ENCODE measurements at places on chromosomes 2 and 18.

DNA sequence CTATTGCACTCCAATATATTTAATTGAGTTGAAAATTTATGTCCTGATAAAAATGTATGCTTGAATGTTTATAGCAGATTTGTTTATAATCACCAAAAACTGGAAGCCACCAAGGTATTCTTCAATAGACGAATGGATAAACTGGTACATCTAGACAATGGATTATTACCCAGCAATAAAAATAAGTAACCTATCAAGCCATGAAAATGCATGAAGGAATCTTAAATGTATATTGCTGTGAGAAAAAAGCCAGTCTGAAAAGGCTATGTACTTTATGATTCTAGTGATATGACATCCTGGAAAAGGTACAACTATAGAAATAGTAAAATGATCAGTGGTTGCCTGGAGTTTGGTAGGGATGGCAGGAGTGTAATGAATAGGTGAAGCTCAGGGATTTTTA, 580.7 kb downstream of the DCC start:
- DNase-seq: no peak

DNA sequence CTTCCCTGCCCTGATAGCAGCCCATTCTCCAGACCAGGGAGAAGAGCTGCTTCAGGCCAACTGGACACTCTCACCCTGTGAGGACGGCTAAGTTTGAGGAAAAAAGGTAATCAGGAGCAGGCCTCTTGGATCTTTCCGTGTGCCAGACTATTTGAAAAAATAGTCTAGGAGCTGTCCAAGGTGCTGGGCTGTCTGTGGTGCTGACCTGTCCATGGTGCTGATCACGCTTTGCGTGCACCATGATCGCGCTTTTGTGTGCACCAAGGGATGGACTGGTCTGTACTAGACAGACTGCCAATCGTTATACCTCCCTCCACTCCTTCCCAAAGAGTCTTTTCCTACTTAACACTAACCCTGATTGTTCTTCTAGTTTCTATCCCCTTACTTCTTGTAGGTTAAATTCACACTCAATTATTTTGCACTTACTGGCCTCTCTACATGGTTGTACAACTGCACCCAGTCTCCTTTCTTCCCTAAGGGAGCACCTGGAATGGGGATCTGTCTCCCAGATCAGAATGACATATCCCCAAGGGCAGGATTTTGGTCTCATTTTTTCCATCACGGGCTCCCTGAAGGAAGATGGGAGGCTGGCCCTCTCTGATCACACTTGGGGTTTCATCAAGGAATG, 295.4 kb downstream of the CELF4 start:
- DNase-seq: no peak

DNA sequence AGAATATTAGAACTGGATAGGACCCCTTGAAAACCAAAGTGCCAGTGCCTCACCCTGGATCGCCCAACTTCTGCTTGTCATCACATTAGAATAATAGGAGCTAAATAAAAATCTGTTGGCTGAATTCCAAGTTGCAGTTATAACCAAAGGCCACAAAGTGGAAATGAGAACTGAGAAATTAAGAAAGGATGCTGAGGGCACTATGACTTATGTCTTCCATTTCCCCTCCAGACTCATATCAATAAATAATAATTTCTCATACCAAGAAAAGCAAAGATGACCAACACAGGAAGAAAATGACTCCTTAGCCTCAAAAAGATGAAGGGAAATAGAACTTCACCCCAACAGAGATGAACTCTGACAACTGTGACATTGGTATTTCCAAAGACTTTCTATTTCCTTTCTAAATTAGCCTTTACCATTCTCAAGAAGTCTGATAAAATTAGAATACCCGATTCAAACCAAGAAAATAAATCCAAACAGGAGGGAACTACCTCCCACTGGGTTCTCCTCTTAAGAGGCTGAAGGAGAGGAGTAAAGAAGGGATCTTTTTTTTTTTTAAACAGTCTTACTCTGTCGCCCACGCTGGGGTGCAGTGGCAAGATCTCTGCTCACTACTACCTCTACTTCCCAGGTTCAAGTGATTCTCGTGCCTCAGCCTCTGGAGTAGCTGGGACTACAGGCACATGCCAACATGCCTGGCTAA, 46.5 kb upstream of the EPG5 start:
- no peak for DNase-seq

DNA sequence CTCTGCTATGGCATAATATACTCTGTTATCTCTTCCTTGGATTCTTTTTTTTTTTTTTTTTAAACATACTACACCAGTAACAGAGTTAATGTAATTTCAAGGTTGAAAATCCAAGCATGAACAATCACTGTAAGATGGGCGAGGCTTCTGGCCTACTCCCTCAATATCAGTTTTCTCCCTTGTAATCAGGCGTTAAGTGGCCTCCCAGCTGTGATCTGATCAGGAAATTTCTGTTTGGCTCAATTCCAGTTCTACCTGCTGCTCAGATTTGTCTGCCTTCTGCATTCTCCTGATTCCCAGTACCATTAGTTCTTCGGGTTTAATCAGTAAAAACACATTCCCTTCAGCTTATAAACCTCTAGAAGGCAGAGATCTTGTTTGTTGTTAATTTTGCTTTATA, 18.6 kb downstream of the PRKD3 start:
- no peak for DNase-seq

DNA sequence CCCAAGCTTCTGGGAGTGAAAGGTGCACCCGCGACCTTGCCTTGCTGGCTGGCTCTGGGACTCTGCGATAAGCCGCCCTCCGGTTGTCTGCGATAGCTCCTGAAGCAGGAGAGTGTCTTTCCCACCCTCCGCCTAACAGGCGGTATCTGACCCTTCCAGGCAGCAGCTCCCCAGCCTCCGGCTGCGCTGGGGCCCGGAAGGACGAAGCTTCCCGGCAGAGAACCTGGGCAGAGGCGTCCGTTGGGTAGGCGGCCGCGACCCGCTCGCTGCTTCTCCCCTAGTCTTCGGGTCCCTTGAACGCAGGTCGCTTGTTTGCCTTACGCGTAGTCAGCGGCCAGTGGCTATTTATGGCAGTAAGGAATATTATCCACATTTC, 446 bp upstream of the RHBDD1 start:
- DNase-seq: no peak

All from iPS DF 19.7 (cell line).